8988T (cell line): ENCODE measurements at places on chromosomes 3 and 15.
A peak's percentile ranks its signal among the peaks of the same experiment; 100 is the strongest.

GRCh38 chr15:62618432-62618831 lies 424.1 kb upstream of the TPM1 start:
- DNase-seq: peak; percentile 6

DNA sequence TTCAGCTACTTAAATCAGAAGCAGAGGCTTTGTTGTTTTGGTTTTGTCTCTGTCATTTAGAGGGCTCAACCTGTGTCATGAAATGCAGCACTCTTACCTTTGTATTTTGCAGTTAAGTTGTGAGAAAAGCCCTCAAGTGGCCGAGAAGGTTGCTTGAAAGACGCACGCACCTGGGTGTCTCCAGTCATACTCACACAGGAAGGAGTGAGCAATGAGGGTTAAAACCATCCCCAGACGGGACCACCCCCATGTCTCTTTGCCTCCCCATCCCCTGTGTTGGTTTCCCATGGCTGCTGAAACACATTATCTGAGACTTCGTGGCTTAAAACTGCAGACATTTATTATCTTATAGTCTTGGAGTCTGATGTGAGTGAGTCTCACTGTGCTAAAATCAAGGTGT lies 376.1 kb upstream of the CFAP20DC start:
- DNase-seq: no peak

- DNase-seq: no peak
Measured at GRCh38 chr3:171346019-171346418, 114.2 kb downstream of the TNIK start.

DNA sequence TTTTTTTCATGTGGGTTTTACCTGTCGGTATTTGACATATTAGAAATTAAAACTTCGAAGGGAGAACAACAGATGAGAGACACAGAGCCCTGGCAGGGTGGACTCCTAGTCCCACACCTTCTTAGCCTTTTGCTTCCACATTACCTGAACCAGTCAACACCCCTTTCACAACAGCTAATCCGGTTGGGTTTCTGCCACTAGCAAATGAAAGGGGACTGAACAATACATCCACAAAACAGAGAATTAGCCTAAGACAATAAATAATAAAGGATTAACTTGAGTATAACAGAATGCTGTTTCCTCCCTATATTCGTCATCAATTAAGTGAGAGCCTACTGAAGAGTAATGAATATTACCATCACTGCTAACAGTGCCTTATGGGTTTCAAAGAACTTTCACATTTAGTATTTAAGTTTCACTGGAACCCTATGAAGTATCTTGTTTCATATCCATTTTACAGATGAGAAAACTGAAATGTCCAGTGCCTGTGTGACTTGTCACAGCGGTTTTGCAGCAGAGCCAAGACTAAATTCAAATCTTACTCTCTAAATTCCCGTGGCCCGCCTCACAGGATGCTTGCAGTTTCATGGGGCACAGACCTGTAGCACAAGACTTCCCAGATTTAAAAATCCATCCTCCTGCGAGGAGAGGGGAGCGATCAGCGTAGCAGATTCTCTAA lies 1.0 kb upstream of the RAB8B start:
- no peak for DNase-seq

GRCh38 chr3:184237807-184238206 lies 8.4 kb downstream of the VWA5B2 start:
- DNase-seq: peak; percentile 17

GRCh38 chr3:133592843-133593242 lies 19.4 kb downstream of the CDV3 start:
- no peak for DNase-seq

DNA sequence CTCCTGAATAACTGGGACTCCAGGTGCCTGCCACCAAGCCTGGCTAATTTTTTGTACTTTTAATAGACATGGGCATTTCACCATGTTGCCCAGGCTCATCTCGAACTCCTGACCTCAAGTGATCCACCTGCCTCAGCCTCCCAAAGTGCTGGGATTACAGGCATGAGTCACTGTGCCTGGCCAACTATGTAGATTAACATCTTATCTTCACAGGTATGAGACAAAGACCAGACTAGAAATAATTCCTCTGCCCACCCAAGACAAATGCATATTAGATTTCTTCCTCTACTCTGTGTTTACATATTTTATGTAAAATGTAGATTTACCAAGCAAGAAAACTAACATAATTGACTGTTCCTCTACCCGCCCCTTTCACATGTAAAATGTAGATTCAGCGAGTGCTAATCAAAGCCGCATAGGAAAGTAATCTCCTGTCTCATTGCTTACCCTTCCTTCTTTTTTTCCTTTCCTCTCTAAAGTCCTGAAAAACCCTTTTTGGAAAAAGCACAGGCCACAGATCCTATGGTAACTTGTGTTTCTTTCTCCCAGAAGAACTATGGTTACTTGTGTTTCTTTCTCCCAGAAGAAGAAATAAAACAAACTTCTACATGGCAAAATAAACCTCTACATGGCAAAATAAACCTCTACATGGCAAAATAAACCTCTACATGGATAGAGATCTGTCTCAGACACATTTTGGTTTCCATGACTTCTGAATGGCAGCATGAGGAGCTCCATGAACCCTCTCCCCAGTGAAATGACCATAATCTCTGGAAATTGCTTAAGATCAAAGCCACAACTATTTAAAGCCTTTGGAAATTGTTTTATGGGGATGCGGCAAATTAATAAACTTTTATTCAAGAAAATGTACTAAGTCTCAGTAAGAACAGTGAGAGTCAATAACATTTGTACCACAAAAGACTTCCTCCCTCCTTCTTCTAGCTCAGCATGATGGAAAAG lies 9.1 kb upstream of the ABHD2 start:
- no peak for DNase-seq

DNA sequence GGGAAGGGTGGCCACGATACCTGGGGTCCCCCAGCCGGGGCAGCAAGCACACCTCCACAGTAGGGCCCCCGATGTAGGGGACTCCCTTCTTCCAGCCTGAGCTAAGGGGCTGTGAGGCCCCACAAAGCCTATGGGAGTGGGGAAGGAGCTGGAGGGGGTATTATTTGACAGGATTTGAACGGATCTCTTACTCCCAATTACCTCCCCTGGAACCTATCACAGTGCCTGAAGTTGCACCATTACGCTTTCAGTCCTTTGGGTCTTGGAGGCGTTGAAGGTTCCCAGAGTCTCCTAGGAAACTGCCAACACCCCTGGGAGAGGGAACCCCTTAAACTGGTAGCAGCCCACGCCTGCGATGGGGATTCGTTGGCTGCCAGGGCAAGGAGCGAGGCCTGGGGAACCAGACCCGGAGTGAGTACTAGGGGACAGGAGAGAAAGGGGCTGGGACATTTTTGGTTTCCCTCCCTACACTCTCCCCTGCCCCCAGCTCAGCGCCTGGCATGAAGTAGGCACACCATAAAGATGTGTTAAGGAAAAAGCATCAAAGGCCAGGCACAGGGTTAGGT lies 409 bp upstream of the LHFPL4 start:
- DNase-seq: peak; percentile 58

- DNase-seq: no peak
Measured at GRCh38 chr15:95459273-95459672, 871.2 kb upstream of the NR2F2 start.

DNA sequence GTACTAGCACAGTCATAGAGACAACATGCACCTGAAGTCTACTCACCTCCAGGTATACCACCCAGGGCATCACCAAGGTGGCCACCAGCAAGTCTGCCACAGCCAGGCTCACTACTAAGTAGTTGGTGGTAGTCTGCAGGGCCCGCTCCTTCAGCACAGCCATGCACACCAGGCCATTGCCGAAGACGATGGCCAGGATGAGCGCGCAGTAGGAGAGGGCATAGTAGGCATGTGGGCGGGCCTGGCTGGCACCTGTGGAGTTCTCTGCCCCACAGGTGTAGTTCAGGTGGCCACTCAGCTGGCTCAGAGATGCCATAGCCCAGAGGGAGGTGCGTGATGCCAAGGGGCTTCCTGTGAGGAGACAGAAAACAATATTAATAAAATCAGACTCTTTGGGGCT lies 7.2 kb downstream of the DRD3 start:
- no peak for DNase-seq

GRCh38 chr3:159838938-159839337 lies 149.7 kb upstream of the IL12A start:
- no peak for DNase-seq

DNA sequence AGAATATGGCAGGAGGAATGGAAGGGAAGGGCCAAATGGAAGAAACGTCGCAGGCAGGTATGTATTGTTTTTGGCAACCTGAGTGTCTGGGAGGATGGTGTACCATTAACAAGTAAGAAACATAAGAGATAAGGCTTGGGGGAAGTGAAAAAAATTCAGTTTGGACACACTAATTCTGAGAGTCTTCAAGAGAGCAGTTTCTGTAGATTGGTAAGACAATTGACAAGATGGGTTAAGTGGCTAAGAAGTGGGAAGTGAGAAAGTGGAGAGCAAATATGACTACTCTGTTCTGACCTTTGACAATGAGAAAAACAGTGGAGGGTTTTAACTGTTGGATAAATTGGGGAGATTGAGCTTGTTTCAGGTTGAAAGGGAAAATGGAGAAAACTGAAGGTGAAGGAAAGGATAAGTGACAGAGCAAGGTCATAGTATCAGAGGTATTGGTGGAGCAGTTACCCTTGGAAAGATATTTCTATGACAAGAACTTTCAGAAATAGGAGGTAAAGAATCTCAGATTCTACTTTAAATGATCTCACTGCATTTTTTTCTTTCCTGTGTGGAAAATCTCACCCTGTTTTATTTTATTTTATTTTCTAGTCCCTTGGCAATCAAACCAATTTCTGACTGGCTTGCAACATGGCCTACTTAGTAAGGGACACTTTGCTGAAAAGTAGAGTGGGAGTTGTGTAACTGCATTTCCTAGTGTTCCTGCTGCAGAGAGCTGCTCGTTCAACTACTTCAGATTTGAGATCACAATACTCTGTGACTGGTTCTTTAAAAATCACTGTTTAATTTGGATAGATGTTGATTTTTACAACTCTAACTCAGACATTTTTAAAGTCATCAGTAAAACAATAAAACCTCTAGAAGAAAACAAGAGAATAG lies 23.1 kb upstream of the GABPB1 start:
- no peak for DNase-seq

- DNase-seq: no peak
Measured at GRCh38 chr3:42022355-42022754, 60.5 kb upstream of the ULK4 start.

GRCh38 chr3:185744997-185745843 lies 79.6 kb downstream of the IGF2BP2 start:
- DNase-seq: no peak

- DNase-seq: no peak
Measured at GRCh38 chr15:67707520-67708283, 117.6 kb upstream of the SKOR1 start.

- DNase-seq: no peak
Measured at GRCh38 chr3:142588703-142589102, 7.5 kb upstream of the PLS1 start.

- DNase-seq: no peak
Measured at GRCh38 chr3:143972155-143972504, 507 bp downstream of the DIPK2A start.

- DNase-seq: peak; percentile 83
Measured at GRCh38 chr15:74406992-74407705, 26.6 kb downstream of the SEMA7A start.

DNA sequence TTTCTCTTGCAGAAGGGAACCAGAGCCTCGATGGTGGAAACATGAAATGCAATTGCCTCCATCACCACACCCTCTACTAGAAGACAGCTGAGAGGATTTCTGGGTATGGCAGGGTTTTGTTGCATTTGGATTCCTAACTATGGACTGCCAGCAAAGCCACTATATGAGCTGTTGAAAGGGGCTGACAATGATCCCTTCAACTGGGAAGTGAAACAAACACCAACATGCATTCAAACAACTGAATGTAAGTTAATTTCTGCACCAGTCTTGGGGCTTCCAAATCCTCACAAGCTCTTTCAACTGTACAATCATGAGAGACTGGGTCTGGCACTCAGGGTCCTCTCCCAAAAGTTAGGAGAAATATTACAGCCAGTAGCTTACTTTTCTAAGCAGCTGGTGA lies 116.7 kb upstream of the PLCL2 start:
- DNase-seq: no peak

GRCh38 chr3:27080258-27080525 lies 289.0 kb downstream of the NEK10 start:
- no peak for DNase-seq

DNA sequence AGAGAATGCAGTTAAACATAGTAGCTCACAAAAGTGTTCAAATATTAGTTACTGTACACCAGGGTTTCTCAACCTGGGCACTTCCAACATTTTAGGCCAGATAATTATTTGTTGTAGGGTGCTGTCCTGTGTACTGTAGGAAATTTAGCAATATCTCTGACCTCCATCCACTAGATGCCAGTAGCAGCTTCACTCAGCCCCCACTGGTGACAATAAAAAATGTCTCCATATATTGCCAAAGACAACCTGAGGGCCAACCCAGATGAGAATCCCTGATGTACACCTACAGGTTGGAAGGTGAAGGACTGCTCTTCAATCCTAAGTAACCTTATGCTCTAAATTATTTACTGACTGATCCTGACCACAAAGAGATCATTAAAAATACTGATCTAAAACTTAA lies 32.5 kb downstream of the DCUN1D1 start:
- DNase-seq: peak; percentile 28

GRCh38 chr3:72821161-72821781 lies 27.0 kb downstream of the SHQ1 start:
- no peak for DNase-seq

- DNase-seq: peak; percentile 21
Measured at GRCh38 chr3:48404440-48405342, 25.2 kb downstream of the PLXNB1 start.

DNA sequence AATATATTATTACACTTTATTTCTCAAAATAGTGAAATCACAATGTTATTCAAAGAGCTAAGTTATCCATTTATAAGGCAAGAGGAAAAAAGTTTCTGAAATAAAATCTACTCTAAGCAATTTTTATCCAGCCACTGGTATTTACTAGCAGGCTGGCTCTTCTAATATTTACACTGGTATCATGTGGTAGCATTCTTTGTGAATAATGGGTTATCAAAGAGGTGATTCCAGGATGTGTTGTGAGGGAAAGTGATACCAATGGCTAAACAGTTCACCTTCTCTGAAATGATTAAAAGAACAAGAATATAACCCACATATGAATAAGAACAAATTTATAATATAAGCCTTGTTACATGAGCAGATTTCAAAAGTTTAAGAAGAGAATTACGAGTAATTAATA lies 44.1 kb downstream of the DHX36 start:
- DNase-seq: no peak

DNA sequence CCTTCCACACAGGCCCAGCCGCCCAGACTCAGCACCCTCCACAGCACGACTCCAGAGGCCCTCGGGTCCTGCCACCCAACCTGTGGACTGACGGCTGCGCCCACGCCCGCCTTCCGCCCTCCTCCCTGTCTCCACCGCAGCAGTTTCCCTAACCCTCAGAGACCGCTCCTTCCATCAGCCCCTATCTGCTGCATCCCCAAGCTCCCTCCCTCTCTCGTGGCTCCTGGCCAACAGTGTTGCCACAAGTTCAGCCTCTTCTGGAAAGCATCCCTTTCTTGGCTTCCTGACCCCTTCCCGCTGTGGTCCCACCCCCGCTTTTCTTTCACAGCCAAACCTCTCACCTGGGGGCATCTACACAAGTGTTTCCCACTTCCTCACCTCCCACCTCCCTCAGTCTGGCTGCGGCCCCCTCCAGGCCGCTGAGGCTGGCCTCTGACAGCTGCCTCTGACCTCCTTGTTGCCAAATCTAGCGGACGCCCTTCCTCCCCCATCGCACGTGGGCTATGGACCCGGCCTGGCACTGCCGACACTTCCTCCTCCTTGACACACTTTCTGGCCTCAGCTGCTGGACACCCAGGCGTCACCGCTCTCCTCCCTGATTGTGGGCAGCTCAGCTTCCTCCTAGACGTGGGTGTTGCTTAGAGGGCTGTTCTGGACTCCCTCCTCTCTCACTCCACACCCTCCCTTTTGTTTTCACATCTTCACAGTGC lies 168.8 kb upstream of the TLE3 start:
- DNase-seq: no peak

GRCh38 chr3:129616291-129616690 lies 9.8 kb upstream of the PLXND1 start:
- no peak for DNase-seq
